Right atrium auricular region (tissue), 2 donors: ENCODE measurements at places on chromosomes 1 and 21.

- DNase-seq = no peak
These were observed 84.3 kb upstream of the VAV3 start for GRCh38 chr1:108049178-108049819.

- no peak for DNase-seq
These were observed 28.1 kb downstream of the RAB4A start for GRCh38 chr1:229298887-229299503.

DNA sequence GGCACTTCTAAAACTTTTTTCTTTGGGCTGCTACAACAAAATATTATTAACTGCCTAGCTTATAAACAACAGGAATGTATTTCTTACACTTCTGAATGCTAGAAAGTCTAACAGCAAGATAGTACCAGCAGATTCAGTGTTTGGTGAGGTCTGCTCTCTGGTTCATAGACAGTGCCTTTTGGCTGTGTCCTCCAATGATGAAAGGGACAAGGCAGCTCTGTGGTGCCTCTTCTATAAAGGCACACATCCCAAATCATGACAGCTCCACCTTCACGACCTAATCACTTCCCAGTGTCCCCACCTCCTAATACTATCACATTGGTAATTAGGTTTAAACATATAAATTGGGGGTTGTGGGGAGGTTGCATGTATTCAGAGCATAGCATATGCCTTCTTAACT lies 9.5 kb downstream of the CFH start:
- no peak for DNase-seq

GRCh38 chr1:109610609-109611307 lies 8.7 kb downstream of the GNAT2 start:
- DNase-seq = no peak

GRCh38 chr21:41251961-41252642 lies 64.5 kb upstream of the FAM3B start:
- no peak for DNase-seq

- DNase-seq = no peak
These were observed 70.6 kb upstream of the RAB3GAP2 start for GRCh38 chr1:220342853-220343252.

- DNase-seq = no peak
These were observed 3.0 kb downstream of the COL6A2 start for GRCh38 chr21:46100906-46101305.

- no peak for DNase-seq
These were observed 3.9 kb upstream of the CLSPN start for GRCh38 chr1:35773711-35774110.

DNA sequence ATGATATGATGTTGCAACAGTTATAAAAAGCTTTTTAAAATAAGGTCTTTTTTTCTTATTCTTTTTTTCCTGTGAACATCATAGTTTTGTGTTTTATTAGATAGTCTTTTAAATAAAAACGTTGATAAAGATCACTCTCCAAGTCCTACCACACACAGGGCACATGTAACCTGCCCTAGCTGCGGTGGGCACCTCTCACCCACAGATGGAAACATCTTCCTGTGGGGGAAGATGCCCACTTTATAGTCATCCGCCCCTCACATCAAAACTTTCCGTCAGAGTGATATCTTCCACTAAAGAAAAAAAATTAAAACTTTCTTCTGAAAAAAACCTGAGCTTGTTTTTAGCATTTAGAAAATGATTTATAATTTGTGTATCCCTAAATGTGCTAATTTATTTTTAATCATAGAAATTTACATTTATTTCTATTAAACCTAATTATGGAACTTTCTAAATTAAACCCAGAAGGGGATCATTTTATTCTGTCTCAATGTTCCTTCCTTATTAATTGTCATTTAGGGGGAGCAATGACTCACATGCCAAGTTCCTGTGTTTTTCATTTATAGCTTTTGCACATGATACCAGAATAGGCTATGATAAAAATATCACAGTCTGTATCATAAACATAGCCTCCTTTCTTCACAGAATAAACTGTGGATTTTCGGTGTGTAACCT lies 24.7 kb downstream of the TNFRSF9 start:
- no peak for DNase-seq

GRCh38 chr1:212600980-212601379 lies 7.6 kb upstream of the ATF3 start:
- DNase-seq = no peak

- no peak for DNase-seq
These were observed 227.3 kb upstream of the TMEM51 start for GRCh38 chr1:14926229-14926628.

- DNase-seq = no peak
These were observed 291.9 kb upstream of the NR5A2 start for GRCh38 chr1:199735660-199736059.
